ENCODE measurements at places on chromosomes 3 and 15.

DNA sequence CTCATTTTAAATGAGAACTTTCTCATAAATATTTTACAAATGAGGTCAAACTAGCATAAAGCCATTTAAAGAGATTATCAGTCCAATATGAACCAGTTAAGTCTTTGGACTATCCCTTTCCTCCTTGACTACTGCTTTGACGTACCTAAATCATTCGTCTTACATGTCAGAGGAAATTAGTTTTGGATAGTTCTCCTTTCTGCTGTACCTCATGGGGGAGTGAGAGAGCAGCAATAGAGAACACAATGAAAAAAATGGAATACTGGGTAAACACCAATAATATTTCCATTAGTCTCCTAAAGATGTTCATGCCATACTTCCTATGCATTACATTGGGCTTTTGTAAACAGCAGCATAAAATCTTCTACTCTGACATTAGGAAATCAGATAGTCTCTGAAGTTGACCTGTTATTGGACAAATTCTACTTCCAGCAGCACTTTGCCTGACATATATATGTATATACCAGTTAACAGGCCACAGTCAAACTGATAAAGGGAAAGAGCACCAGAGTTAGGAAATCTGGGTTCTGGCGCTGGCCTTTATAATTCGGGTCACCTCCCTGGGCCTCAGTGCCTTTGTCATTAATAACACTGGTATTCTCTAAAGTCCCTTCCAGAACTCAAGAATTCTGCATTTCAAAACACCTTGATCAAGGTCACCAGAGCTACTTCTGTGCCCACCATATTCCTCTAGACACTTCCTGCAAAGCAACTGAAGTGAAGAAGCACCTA lies 26.8 kb downstream of the TIMMDC1 start:
- DNase-seq, result no peak

- DNase-seq, result no peak
These were observed 81.6 kb downstream of the FBN1 start for GRCh38 chr15:48563934-48564333.

DNA sequence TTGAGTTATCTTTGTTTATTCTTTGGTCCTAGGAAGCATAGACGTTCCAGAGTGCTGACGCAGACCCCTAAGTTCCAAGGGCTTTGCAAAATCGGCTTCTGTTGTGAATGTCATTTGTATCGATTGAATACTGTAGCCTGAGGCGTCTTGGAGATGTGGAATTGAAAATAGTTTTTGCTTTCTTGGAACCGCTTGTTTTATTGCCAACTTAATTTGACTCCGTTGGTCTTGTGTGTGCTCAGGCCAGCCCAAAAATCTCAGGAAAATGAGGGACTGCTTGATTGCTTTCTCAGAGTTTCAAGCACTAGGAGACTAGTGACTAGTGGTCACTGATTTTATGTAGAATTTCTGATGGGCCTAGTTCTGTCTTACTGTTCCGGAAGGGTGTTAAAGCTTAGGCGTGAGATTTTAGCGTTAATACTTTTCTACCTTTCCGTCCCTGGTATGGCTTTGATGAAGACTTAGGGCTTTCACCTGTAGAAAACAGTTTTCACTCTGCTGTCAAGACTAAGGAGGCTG lies 263 bp upstream of the UTS2B start:
- DNase-seq, result no peak

DNA sequence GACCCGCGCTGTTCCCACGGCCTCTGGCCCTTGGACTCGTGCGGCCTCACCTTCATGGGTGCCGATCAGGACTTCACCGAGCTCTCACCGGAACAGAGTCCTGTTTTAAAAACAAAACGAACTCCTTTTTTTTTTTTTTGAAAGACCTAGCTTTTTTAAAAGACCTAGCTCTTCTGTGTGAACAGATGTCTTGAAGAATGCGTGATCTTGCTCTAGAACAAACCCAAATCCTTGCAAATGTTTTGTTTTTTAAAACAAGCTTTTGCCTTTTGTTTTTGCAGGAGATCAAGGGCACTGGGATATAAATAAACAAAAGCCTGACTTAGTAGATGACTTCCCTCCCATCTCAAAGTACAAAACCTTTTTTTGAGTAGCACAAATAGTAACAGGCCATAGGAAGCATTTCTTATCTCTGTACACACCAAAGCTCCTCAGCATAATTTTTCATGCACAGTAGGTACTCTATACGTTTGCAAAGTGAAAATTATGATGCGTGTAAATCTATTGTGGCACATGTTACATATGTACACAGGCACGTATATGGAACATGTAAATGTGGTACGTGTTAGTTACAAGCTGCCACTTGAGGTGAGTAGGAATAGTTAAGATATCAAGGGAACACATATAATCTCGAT lies 1.1 kb upstream of the MSL2 start:
- DNase-seq, result no peak

DNA sequence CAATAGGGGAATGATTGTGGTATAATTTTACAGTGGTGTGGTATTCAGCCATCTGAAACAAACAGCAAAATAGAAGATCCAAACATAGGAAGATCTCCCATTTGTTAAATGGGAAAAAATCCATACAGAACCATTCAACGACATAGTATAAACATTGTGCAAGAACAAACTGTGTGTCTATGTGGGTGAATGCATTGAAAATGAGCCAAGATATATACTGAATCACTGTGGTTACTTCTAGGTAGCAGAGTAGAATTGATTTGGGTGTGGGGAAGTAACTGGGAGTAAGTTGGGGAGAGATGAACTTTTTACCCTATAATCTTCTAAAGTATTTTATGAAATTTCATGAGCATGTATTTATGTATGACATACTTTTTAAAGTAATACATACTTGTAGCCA lies 123.1 kb upstream of the UMPS start:
- no peak for DNase-seq

DNA sequence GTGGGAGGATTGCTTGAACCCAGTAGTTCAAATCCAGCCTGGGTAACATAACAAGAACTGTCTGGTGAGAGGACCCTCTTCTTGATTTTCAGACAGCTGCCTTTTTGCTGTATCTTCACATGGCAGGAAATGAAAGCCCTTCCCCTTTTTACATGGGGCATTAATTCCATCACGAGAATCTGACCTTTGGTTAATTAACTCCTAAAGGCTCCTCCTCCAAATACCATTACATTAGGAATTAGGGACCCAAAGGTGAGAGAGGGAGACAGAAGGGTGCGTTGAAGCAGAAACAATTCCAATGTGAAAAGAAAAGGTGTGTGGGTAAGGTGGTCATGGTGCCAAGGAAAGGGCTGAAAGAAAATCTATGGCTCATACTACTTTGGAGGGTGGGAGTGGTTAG lies 536.2 kb downstream of the MAGI1 start:
- no peak for DNase-seq

DNA sequence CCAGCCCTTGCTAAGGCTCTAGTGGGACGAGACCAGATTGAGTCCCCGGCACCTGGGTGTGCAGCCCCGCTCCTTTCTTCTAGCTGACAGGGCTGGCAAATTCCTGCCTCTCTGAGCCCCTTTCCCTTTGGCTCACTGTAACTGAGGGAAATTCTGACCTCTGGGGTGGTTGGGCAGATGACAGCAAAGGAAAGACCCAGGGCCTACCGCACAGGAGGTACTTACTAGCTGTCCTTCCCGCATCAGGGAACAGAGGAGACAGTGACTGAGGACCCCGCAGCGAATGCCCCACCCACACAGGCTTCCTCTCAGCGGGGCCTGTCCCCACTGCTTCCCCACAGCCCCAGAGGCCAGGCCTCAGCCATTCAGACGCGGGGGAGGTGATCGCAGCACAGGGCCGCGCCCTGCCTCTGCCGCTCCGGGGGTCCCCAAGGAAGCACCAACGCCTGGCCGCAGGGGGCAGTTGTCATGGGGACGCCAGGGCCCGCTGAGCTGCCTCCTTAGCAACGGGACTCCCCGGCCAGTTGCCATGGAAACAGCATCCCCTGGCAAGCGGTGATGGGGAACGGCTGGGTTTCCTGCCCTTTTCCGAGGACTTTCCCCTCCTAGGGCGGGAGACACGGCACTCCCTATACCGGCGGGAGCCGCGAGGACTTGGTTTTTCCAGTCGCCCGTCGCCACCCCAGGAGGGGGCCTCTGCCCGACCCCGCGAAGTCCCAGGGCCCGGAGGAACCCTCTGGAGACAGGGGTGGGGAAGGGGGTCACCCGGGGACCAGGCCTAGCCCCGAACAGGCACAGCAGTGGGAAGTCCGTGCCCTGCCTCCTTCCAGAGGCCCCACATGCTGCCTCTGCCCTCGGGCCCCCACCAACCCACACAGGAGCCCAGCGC lies 50.1 kb downstream of the HCN4 start:
- DNase-seq, result no peak

DNA sequence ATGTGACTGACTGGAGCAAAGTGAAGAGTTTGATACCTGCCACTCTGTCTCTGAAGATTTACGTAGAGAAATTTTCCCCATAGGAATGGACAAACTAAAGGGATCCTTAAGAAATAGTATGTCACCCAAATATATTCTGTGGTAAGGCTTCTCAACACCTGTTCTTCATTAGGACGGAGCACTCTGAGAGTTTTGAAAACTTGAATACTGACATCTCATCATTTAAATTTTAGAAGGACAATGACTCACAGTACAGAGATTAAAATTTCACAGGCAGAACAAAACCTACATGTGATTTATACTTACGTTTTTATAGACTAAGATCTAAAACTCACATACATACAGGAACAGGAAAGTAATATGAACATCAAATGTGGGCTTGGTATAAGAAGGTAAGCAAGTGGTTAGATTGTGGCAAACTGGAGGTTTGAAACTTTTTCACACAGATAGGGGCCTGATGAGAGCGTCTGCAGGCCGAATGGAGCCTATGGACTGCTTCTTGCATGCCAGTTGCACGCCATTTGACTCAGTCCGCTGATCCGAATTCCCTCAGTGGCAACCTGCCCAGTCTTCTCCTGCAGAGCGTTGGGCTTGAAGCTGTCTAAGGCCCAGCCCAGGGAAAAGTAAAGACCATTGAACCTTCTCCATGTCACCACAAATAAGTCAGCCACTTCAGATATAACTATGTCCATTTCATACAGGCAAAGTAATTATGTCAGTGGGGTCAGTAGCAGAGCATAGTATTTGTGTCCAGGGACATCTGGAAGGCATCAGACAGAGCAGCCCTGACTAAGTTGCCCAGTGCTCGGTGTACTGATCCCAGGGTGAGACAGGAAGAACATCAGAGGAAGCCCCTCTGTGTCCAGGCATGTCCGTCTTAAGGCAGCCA lies 45.7 kb downstream of the ZBTB38 start:
- peak; percentile 44 for DNase-seq

GRCh38 chr3:48039487-48040190 lies 23.4 kb upstream of the MAP4 start:
- no peak for DNase-seq

- no peak for DNase-seq
These were observed 763 bp downstream of the GOLGB1 start for GRCh38 chr3:121748680-121749275.

DNA sequence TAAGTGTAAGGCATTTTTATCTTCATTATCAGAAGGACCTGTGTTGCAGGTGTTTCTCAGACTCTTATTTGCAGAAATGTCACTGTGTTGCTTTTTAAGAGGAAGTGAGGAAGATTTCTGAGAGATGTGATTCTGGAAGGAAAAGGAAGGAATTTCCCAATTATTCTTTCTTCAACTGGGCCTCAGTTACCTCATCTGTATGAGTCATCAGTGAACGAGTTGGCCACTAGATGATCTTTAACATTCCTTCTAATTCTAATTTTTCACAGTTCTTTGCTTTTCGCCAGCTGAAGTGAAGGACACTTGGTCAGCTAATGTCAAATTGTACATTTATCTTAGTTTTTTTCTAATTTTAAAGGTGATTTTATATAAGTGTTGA lies 28.9 kb downstream of the CLEC3B start:
- no peak for DNase-seq

DNA sequence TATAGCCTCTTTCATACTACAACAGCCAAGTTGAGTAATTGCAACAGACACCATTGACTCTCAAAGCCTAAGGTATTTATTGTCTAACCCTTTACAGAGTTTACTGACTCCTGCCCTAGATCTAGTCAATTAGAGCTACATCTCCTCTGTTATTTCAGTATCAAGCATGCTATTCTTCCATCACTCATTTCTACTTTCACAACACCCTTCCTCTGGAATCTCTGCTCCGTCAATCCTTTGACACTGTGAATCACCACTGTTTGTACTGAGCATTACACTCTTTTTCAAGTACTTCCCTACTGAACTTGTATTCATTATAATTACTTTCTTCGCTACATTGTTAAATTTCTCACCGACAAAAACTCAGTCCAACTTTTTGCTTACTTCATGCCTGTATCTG lies 121.8 kb downstream of the ZNF609 start:
- DNase-seq, result no peak

DNA sequence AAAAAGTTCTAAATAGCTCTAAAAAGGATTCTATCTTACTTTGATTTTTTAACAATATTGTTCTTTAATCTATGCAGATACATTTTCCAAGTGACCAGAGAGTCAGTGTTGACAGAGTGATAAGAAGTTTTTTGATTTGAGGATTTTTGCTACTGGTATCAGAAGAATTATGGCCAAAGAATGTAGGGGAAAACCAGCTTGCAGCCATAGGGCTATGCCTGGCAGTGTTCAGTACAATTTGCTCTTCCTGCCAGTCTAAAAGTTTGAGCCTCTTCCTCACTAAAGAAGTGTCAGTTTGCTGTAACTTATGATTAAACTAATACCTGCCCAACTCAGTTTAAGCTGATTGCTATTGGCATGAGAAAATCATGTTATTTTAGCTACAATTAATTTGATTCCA lies 35.3 kb upstream of the FSIP1 start:
- no peak for DNase-seq

- DNase-seq, result no peak
These were observed 478.2 kb upstream of the DPH6 start for GRCh38 chr15:36024031-36024688.

- DNase-seq, result no peak
These were observed 66.8 kb upstream of the KBTBD8 start for GRCh38 chr3:66931291-66931690.

DNA sequence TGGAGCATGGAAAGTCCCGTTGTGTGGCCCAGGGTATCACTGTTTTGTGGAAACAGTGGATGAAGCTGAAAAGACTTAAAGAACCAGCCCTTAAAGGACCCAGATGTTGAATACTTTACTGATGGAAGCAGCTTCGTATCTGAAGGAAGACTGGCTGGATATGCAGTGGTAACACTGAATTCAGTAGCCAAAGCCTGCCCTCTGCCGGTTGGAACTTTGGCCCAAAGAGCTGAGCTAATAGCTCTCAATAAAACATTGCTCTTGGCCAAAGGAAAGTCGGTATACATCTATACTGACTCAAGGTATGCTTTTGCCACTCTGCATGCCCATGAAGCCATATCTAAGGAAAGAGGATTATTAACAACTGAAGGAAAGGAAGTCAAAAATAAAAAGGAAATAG lies 885.4 kb downstream of the PDCD6IP start:
- peak; percentile 47 for DNase-seq

DNA sequence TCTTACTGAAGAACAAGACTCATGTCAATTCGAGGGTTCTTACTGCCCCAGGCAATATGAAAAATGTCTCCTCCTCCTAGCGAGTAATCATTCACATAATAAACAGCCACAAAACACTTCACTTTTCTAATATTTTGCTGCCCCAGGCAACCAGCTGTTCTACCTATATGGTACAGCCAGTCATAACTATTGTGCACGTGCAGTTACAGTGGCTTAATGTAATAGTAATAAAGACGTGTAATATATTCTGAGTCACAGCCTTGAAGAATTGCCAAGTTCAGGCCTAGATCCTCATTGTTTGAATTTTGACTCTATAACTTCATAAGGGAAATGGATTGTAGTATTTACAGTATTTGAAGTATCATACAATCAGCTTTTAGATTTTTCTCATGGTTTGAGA lies 1250.0 kb upstream of the GBE1 start:
- DNase-seq, result no peak

GRCh38 chr3:147699175-147699838 lies 290.1 kb downstream of the ZIC1 start:
- DNase-seq, result no peak
